ENCODE measurements at places on chromosomes 2 and 18.

- no peak for DNase-seq
Measured at GRCh38 chr2:14232217-14232616, 400.3 kb upstream of the LRATD1 start.

- DNase-seq = no peak
Measured at GRCh38 chr2:138814123-138814898, 34.1 kb upstream of the NXPH2 start.

GRCh38 chr2:127665267-127665893 is 9.9 kb downstream of the LIMS2 start:
- DNase-seq = no peak

GRCh38 chr18:28794459-28795245 is 617.7 kb upstream of the CDH2 start:
- DNase-seq = no peak

- no peak for DNase-seq
Measured at GRCh38 chr18:21660078-21660477, 44.5 kb downstream of the ABHD3 start.

DNA sequence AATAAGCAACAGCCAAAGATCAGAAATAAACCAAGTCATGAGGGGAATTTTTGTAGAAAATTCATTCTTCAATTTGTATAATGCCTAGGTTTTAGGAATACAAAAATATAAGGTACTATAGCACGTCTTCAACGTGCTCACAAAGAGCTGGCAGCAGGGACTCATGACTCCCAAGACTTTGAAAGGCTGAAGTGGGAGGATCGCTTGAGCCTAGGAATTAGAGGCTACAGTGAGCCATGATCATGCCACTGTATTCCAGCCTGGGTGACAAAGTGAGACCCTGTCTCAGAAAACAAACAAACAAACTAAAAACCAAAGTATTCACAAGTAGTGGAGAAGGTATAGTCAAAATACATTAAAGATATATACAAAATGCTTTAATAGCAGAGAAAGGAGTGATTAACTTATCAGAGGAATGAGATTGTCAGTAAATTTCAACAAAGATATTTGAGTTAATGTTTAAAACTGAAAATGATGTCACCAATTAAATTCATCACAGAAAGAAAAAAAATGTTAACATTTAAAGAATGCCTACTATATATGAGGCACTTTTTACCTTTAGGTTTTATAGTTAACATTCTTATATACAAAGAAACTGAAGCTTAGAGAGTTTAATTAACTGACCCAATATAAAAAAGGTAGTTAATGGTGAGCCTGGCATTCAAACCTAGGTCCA is 3.2 kb downstream of the WDR33 start:
- DNase-seq = no peak

DNA sequence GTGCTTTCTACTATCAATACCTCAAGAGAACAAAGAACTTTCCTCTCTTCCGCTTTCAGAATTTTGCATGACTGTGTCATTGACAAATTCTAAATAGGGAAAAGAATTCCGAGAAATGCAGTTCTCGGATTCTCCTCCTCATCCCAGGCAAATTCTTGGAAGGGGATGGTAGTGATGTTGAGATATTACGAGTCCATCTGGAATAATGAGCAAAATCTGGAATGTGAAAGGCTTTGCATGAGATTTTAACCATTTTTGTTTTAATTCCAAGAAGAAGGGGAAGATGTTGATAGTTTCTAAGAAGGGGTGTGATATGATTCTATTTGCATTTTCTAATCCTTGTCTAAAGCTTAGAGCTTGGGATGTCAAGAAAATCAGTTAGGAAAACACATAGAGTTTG is 127.1 kb upstream of the DOCK10 start:
- no peak for DNase-seq

- no peak for DNase-seq
Measured at GRCh38 chr18:77940566-77940965, 690.9 kb downstream of the GALR1 start.

DNA sequence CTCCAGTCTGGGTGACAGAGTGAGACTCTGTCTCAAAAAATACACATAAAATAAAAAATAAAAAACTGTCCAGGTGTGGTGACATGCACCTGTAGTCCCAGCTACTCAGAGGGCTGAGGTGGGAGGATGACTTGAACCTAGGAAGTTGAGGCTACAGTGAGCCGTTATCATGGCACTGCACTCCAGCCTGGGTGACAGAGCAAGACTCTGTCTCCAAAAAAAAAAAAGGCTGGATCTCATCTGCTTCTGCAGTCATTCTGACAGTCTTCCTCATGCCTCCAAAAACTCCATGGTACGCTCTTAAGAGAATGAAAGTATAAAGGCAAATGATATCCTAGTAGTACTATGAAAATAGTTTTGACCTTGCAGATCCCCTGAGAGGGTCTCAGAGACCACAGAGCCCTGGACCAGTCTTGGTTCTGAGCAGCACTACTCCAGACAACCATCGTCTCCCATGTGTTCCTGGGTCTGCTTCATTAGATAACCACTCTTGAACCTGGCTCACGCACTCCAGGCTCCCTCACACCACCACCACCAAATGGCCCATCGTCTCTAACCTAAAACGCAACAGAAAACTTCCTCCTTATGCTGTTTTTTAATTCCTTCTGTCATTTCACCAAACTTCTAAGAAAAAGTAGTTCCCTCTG is 26.0 kb downstream of the SPIRE1 start:
- DNase-seq = no peak

DNA sequence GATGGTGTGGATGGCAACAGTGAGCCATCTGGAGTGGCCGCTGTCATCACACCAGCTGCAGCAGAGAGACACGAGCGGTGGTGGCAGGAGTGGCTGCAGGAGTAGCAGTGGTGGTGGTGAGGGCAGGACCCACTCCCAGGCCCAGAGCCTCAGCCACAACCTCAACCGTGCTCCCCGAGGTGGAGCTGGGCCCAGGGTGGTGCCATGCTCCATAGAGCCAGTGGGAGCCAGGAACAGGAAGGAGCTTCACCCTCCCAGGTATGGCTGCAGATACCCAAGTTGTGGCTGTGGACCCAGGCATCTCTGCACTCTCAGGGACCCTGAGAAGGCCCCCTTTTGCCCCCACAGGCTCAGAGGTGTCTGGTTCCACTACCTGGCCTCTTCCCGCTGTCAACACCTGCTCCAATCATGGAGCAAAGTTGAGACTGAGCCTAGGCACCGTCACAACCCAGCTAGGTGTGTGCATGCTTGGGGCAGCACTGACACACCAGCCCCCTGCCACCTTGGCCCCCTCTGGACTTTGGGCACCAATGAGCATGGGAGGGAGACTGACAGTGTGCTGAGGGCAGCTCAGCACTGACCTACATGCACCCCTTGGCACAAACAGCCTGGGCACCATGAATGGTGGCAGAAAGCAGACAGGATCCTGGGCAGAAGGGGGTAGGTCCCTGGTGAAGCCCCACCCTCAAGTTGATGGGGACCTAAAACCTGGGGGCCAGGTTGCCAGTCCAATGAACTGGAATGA is 188.9 kb downstream of the NDUFA10 start:
- DNase-seq = no peak

DNA sequence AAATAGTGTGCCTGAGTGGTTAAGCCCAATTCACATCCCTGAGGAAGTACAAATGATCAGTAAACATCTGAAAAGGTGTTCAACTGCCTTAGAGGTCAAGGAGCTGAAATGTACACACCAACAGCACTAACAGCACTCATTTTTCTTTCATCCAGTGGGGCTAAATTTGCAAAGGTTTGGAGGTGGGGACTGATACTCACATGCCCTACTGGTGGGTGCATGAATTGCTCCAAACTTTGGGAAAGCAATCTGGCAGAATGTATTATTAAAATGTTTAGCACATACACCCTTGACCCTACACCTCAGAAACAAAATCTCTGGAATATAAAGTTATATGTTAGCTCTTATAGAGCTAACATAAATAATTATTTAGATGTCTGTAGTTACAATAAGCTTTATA is 19.0 kb upstream of the FAM178B start:
- no peak for DNase-seq

- no peak for DNase-seq
Measured at GRCh38 chr2:129754831-129755230, 224.6 kb upstream of the RAB6C start.

- DNase-seq = no peak
Measured at GRCh38 chr18:40957533-40958070, 997.4 kb upstream of the PIK3C3 start.

GRCh38 chr2:16332681-16333557 is 332.7 kb downstream of the CYRIA start:
- DNase-seq = no peak

GRCh38 chr2:7857904-7858303 is 824.0 kb upstream of the ID2 start:
- no peak for DNase-seq

DNA sequence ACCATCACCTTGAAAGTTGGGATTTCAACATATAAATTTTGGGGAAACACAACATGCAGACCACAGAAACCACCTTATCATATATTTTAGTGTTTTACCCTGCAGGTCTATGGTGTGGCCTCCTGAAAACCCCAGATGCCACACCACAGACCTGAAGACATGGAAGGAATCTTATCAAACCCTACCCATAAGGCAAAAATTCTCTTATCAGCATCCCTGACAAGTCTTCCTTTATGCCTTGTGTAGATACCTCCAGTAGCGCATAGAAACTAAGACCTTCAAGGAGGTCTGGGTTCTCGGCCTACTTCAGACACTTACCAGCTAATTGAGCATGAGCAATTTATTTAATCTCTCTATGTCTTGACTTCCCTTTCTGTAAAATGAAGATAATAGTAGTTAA is 59.1 kb upstream of the SLC14A2 start:
- DNase-seq = no peak

DNA sequence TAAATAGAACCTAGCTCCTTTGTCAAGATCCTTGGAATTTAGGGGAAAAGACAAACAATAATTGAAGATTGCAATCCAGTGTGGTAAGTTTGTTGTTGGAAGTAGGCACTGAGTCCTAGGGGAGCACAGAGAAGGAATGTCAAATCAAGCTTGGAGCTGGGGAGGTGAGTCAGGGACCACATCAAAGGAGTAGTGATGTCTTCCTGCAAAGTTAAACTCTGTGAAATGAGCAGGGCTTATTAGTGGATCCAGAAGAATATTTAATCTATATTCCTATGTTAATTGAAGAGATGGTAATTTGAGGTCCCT is 41.7 kb upstream of the NABP1 start:
- DNase-seq = no peak

GRCh38 chr2:94956797-94957391 is 68.6 kb upstream of the MAL start:
- no peak for DNase-seq

- DNase-seq = no peak
Measured at GRCh38 chr2:35220461-35220860, 1135.1 kb upstream of the CRIM1 start.

- no peak for DNase-seq
Measured at GRCh38 chr18:34115409-34116081, 109.2 kb downstream of the NOL4 start.

DNA sequence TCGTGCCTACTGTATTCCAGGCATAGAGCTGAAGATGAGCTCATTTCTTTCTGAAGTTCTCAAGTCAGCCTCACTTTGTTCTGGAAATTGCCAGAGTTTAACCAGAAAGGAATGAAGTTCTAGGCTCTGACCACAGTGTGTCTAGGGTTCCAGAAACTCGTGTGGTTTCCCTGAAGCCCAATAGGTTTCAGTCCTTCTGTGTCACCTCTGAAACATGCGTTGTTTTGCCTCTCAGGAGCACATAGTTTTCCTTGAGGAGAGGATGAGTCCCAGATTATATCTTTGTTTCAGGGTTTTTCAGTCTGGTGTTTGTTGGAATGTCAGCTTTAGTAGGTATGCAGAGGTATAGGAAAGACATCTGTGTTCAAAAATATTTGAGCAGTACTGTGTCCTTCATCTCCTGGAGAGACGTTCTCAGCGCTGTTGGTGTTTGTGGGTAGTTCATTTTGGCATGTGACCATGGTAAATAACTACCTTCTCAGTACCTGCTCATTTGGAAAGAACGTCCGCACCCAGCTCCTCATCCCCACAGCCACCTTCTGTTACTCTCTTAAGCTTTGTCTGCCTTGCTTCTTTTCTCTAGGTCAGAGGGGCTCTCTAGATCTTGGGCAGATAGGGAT is 56.6 kb downstream of the RALBP1 start:
- no peak for DNase-seq

DNA sequence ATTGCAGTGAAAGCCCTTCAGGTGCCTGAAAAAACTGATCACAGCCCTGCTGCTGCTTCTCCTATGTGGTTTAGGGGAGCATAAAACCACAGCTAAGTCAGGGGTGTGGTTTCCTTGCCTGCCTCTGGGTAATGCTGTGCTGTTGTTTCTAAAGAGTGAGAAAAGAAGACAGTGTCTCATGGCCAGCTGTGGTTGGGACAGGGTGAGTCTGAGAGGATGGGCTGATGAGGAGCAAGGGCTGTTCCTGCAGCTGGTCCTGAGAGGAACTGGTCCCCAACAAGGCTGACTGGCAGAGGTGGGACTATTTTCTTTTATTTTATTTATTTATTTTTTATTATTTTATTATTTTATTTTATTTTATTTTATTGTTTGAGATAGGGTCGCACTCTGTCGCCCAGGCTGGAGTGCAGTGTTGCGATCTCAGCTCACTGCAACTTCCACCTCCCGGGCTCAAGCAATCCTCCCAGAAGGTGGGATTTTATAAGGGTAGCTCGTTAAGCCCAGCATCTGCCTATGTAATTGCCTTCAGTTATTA is 236.7 kb downstream of the FHOD3 start:
- no peak for DNase-seq

- no peak for DNase-seq
Measured at GRCh38 chr2:19124135-19124534, 234.3 kb downstream of the OSR1 start.
